ENCODE measurements at places on chromosomes 16 and 17.

GRCh38 chr17:7437950-7438614 lies 1.2 kb upstream of the FGF11 start:
- peak; percentile 21 for DNase-seq

DNA sequence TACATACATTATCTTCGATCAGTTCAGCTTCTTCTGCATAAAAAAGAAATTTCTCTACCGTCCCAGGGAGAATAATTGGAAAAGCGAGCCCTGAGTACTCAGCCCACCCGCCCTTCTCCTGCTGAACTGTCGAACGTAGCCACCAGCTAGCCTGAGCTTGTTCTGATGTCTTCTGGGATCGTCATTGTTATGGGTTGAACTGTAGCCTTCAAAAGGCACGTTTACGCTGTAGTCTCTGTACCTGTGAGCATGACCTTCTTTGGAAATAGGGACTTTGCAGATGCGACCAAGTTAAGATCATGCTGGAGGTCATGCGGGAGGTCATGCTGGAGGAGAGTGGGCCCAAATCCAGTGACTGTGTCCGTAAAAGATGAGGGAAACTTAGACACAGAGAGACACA lies 86.2 kb downstream of the CMIP start:
- no peak for DNase-seq

DNA sequence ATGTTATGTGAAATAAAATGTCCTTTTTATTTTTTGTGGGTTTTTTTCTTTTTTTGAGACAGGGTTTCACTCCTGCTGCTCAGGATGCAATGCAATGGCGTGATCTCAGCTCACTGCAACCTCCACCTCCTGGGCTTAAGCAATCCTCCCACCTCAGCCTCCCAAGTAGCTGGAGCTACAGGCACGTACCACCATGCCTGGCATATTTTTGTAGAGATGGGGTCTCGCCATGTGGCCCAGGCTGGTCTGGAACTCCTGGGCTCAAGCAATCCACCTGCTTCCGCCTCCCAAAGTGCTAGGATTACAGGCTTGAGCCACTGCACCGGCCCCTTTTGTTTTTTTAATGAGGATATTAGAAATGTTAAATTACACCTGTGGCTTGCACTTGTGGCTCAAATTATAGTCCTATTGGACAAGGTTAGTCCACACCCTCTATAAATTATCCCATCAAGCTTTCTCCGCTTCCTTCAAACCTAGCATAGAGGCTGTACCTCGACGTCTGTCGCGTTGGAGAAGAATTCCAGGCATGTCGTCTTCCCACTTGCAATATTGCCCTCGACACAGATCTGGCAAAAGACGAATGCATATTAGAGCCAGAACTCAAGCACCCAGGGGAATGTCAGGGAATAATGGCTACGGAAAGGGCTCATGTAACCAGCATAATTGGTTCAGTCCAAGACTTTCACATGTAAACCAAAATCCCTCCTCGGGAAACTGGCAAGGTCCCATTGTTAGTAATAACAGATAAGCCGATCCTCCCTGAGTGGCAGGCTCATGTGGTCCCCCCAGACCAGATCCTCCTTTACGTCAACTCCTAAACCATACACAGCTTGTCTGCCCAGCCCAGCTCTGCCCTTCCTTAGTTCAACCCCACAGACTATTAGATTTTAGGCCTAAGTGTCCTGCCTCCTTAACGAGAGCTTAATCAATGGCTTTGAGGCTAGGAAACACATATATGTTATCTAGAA lies 8.2 kb downstream of the TK2 start:
- no peak for DNase-seq

- DNase-seq: no peak
Observed at GRCh38 chr16:89575247-89576152, at the start of gene CPNE7. TSS of gene CPNE7 (plus strand) at chr16:89575758. CDS start at chr16:89575898, 140 bp downstream.

DNA sequence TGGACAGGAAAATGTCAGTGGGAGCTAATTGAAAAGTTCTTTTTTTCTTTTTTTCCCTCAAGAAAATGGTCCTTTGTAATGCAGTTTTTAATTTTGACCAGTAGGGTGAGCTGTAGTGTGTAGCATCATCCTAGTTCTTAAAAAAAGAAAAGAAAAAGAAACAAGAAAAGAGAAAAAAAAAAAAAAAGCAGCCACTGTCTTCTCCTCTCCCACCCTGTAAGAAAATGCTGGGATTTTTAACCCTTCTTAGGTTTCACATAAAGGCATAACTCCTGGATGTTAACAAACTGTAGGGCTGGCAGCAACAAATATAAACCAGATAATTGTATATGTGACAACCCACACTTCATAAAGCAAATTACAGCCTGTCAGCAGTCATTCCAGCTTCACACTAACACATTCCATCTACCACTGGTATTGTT lies 78.1 kb downstream of the SKAP1 start:
- no peak for DNase-seq

- DNase-seq: no peak
Observed at GRCh38 chr17:77373299-77374169, 232.8 kb downstream of the SEC14L1 start.

DNA sequence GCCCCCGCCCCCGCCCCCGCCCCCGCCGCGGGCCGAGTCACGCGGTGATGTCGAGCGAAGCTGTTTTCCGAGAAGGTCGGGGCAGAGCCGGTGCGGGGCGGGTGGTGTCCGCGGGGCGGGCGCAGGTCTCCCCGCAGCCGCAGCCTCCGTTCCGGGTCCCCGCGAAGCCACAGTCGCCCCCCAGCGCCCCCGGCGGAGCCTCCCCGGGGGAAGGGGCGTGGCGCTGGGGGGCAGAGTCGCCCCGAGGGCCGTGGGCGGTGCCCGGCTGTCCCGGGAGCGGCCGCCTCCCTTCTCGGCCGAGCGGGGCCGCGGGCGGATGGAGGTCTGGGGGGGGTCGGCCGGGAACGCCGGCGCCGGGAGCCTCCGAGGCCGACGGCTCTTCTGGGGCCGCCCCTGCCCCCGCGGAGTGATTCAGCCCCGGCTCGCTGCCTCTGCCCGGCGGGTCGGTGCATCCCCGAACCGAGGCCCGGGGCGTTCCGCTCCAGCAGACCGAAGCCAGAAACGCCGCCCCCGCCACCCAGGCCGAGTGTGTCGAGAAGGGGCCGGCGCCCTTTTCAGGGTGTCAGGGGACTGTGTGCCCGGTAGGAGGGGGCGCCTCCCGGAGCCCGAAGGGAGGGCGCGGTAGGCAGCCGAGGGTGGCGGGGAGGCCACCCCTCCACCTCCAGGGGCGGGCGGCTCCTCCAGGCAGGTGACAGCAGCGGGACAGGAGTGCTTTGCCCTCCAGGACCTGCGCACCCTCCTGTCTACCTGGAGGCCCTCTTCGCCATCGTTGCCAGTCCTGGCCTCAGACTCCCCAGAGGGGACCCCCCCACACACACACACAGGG lies 1.7 kb downstream of the METRNL start:
- no peak for DNase-seq

GRCh38 chr17:8520981-8521380 lies 85.3 kb downstream of the NDEL1 start:
- DNase-seq: no peak

GRCh38 chr16:53949715-53950410 lies 245.9 kb downstream of the FTO start:
- no peak for DNase-seq

- no peak for DNase-seq
Observed at GRCh38 chr16:28845293-28845692, 855 bp downstream of the TUFM start.

DNA sequence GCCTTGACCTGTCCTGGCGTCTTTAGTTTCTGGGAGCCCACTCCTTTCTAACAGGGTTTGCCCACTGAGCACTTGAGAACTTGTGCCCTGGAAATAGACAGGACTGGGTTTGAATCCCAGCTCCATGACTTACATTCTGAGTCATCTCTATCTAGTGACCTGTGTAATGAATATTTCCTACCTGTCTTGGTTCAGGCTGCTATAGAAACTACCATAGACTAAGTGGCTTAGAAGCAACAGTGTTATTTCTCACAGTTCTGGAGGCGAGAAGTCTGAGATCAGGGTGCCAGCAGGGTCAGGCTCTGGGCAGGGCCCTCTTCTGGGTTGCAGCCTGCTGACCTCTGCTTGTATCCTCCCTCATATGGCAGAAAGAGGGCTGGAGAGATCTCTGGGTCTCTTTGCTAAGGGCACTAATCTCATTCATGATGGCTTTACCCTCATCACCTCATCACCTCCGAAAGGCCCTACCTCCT lies 110.7 kb upstream of the DHX40 start:
- DNase-seq: no peak

- no peak for DNase-seq
Observed at GRCh38 chr16:48491517-48491916, 106.3 kb upstream of the SIAH1 start.

- DNase-seq: peak; percentile 88
Observed at GRCh38 chr16:53130159-53131049, 75.6 kb downstream of the CHD9 start.

GRCh38 chr17:65743308-65743655 lies 181.8 kb upstream of the AXIN2 start:
- DNase-seq: no peak

DNA sequence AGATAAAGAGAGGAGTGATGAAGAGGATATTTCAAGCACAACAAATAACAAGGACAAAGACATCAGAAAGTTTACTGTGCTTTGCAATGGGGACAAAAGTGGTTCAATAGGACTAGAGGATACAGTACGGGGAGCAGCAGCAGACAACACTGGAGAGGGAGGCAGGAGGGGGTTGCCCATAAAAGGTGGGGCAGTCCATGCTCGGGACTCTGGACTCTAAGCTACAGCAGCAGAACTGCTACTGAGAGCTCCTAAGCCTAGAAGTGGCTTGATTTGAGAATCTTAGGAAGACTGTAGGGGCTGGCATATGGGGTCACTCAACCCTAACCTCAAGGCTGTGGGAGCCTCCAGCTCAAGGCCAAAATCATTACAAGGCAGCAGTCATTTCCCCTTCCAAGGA lies 62.2 kb downstream of the C17orf67 start:
- no peak for DNase-seq

DNA sequence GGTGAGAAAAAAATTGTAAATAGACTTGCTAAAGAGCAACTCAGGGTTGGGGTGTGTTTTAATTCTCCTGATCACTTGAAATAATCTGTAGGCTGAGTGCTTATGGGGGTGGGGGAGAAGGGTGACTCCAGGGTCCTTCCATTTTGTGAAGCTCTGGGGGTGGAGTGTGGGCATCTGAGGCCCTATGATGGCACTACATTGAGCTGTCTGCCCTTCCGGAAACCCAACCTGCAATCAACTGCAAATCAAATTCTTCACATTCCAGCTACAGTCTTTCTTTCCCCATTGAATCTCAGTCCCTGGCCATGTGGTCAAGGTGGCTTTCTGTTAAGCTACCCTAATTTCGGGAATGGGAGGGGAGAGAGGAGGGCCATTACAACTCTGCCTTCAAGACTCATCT lies 6.0 kb upstream of the CDC6 start:
- no peak for DNase-seq

DNA sequence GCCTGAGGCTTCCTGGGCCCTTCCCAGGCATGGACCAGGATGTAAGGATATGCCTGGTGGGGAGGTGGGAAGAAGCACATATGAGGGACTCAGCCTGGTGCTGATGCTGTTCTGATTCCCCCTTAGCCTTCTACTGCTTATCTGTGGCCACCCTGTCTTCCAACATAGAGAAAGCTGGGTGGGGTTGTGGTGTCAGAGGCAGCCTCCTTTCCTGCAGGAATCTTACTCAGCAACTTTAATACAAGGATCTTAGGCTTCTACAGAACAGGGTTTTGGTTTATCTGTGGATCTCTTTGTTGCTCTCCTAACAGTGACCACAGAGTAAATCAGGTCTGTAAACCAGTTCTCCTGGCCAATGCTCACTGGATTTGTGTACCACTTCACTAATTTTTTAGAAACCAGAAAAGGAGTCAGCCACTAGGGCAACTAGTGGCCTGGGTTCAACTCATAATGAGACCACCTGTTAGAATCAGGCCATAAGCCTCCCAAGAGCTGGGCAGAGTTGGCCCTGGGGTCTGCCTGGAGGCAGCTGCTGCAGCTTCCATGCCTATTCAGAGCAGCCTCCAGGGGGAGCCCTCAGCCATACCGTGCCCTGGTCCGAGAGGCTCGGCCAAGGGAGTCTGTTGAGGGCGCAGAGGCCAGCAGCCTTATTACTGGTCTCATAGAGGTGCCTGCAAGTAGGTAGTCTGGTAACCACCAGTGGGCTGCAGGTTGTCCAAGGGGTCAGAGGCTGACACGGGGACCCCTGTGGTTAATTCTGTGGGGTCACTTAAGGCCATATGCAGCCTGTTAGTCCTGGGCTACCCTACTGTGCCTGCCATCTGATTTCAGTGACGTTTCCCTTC lies 7.1 kb downstream of the HAS3 start:
- no peak for DNase-seq

DNA sequence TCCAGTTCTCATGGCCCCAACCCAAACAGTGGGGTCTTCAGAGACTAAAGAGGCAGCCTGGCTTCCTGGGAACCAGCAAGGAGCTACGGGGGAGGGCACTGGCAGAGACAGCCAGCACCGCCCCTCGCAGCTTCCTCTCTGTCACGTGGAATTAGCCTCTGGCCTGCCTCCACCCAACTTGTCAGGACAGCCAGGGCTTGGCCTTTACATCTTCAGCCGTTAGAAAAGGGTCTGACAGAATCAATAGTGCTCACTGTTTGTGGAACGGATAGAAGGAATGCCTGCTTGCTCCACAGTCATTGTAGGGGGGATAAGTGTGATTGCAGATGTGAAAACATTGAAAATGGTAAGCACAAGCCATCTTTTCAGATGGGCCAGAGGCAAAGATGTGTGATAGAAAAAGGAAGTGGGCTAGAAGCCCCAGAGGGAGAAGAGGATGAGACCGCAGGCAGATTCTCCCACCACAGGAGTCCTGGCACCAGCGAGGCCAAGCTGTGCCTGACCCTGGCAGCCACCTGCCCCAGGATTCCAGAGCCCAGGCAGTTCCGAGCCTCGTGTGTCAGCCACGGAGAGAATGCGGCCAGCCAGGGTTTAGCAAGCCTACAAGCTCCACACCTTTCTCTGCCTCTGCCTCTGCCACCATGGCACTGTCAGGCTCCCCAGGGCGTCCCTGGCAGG lies 18.6 kb downstream of the GRIN2C start:
- no peak for DNase-seq

DNA sequence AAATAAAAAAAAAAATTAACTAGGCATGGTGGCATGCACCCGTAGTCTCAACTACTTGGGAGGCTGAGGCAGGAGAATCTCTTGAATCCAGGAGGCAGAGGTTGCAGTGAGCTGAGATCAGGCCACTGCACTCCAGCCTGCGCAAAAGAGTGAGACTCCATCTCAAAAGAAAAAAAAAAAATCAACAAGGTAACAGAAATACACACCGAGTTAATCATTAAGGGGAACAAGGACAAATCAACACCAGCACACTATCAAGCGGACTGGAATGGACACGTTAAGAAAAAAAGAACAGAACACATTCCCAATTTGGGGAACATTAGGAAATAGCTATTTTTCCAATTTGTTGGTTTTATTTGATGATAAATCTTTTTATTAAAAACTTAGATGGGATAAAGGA lies 28.4 kb upstream of the GLG1 start:
- no peak for DNase-seq

All from stimulated activated CD8-positive, alpha-beta memory T cell treated with anti-CD3 and anti-CD28 coated beads, Interleukin-4, amount 100 ng/mL, for 1 hour (primary cell).